ENCODE measurements at places on chromosomes 3 and 15.

DNA sequence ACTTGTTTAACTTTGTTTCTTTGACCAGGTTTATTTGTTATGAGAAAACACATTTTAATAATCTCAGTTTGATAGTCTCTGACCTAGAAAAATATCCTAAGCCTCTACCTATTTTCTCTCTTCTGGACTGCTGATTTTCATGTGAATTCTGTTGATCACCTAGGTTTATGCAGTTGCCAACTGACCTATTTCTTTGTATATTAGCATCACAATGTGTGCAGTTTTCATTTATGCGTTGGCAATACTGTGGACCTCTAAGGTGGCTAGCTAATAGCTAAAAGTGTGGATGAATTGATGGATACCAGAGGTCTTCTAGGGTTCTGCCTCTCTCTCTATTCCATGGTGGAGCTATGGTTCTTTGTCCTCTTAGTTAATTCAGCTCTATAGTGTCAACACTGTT lies 72.1 kb downstream of the LRRC49 start:
- DNase-seq, result no peak

DNA sequence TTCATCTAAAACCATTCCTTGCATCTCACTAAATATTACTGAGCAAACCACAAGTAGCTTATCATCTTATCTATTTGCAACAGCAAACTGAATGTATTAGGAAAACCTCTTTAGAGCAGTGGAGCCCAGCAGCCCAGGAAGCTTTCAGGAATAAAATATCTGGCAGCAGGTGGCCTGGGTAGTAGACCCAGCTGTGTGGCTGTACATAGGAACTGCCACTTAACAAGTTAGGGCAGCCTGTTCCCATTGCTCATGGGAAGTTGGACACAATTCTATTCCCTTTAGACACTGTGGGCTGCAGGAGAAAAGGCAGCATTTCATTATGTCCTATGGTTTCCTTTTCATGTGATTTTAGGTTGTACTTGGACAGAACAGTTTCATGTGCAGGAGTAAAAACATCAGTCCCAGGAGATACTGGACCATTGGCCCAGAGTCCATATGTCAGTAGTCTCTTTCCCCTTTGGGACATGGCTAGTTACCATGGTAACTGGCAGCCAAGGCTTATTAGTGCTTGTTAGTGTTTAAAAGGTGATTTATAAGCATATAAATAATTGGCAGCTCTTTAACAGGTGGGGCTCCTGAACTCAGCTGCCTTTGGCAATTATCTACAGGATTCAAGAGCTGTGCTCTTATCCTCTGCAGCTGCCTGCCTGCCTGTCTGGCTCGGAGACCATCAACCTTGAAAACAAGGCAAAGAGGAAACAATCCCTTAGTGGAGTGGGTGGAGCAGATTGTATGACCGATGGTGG lies 28.9 kb upstream of the LSAMP start:
- DNase-seq, result no peak

DNA sequence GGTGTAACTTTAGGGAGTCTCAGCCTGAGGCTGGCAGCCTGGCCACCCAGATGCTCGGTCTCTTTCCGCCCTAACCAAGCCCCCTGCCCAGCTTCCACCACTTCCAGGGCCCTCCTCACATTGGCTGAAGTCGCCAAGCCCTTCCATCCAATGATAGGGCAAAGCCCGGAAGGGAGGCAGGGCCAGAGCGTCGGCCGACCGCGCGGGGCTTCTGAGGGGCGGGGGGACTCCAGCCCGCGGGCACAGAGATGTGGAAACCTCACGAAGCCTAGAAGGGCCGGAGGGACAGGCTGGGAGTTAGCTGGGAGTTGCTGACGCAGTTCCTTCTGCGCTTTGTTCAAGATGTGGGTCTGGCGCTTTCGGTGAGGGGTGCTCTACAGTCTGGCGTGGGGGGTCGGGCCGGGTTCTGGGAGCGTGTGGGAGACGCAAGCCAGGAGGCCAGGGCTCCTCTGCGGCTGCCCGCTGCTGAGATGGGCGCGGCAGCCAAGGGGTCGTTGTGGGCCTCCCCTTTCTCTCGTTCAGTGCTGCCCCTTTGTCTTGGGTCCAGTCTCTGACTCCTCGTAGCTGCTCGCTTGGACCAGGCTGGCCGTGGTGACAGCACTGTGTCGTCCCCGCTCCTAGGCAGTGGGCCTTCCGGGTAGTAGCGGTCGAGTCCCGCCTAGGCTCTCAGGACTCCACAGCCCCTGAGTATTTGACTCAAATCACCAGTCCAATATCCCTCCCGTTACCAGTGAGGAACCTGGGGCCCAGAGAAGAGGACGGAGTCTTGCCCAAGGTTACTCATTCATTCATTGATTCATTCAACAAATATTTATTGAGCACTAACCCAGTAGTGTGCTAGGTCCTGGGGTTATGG lies at the start of gene ZNF660:
ZNF660 (plus strand) TSS at position 319 of the 856 bp plus-strand sequence. CDS start 9,230 bp downstream, outside the sequence.
- no peak for DNase-seq

- DNase-seq, result no peak
Measured at GRCh38 chr3:27939940-27940339, 217.8 kb upstream of the EOMES start.

DNA sequence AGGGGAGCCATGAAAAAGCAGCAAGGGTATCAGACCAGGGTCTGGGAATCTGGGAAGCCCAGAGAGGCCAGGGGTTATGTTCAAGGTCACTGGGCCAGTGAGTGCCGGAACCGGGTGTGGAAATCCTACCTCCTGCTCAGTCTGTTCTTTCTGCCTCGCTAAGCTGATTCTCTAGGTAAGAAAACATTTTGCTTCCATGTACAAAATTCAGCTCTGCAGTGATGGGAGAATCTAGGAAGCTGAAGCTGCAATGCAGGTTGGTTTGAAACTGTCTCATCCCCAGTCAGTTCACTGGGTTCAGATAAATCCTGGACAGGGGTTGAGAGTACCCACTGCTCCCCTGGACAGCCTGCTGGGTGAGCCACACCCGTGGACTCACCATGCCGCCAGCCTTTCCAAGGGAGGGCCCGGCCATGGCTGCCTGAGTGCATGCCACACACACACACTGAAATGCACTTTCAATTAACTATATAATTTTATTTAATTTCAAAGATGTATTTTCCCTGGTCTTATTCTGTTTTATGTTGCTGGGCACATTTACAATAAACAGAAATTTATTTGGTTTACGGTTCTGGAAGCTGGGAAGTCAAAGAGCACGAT lies 108.4 kb downstream of the CORO2B start:
- DNase-seq, result no peak

Measured in MV-4-11 (cell line).